Posterior cingulate gyrus (tissue), 11 donors: ENCODE measurements at places on chromosomes 12 and 14.

DNA sequence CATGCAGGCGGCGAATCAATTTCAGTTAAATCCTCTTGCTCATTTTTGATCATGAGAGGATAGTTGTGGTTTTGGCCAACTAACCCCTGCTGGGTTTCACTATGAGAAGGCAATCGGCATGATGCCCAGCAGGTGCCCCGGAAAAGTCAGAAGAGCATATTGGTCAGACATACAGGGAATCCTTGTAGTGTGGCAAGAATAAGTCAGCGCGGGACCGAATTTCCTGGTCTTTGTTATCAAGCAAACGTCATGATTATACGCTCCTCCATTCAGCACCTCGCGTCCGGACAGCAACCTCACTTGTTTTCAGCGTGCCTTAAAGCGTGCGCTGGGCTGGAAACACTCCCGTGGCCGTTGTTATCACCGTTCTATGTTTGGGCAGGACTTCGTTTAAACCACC lies 1.8 kb downstream of the TBC1D30 start:
- DNase-seq, result no peak

- DNase-seq, result no peak
These were observed 9.5 kb downstream of the DCN start for GRCh38 chr12:91173124-91173523.

GRCh38 chr14:27686137-27686536 lies 1080.5 kb upstream of the FOXG1 start:
- DNase-seq, result no peak

GRCh38 chr12:62914443-62915203 lies 20.3 kb downstream of the PPM1H start:
- DNase-seq, result no peak

DNA sequence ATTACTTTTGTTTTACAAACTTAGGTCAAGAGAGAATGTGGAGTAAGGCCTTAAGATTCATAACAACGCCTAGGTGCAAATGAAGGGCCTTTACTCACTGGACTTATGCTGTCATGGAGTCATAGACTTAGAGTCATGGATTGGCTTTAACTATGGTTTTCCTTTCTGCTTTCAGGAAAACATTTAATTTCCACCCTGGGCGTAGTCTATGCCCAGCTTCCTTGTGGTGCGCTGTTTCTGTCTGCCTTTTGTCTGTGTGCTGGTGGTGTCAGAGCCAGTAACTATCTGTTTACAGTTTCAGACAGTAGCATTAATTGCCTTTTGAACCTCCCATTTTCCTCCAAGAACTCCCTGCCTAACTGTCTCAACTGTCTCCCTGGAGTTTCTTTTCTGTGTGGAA lies 31.8 kb upstream of the COX6A1 start:
- no peak for DNase-seq

- DNase-seq, result no peak
These were observed 222.3 kb downstream of the RAD51B start for GRCh38 chr14:68041876-68042354.

DNA sequence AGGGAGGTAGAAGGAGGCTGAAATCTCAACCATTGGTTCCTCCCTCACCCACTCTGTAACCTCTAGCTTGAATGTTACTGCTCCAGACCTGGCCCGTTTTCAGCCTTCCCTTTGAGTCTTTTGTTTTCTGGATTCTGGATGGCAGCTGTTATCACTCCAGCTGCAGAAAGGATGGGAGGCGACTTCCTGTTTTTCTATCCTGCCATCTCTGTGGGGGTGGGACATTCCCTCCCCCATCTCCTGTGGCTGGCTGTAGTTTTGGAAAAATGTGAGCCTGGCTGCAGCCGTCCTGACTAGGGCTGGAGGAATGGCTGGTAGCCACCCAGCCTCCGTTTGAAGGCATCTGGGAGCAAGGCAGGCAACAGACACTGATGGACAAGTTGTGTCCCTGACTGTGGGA lies 2.9 kb upstream of the PPFIBP1 start:
- DNase-seq, result no peak
